ENCODE measurements at places on chromosomes 7 and 10.

GRCh38 chr7:138358850-138359341, 101.2 kb upstream of the TRIM24 start:
- no peak for DNase-seq

DNA sequence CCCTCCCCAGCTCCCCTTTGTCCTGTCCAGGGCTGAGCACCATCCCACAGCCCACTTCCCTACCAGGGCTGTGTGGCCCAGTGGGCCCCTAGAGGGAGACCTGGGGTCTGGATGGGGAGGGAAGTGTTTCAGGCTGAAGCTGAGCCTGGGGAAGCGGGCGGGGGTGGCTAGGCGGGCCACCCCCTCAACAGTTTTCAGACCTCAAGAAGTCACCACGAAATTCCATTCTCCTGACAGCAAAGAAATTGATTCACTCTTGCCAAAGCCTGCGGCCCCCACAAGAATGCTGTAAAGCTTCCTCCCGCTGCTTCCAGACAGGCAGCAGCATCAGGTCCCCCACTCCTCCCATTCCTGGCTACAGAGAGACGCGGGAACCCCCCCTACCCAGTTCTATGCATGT, 2.5 kb upstream of the LFNG start:
- DNase-seq: peak; percentile 99

GRCh38 chr7:42991024-42991423, 58.8 kb downstream of the MRPL32 start:
- no peak for DNase-seq

DNA sequence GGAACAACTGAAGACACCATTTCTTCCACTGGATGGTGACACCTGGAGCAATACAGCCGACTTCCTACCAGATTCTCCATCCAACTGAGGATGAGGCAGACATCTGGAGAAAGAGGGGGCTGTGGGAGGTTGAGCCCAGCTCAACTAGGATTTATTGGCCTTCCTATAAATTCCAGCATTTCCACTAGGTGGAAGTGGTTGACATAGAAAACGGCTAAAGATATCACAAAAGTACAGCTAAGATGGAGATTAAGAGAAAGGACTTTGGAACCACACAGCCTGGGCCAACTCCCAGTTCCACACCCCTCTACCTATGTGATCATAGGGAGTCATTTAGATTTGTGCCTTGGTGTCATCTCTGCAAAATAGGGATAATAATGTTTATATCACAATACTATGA, 61.3 kb upstream of the CAV2 start:
- peak; percentile 62 for DNase-seq

- DNase-seq: peak; percentile 79
These were observed 65.8 kb upstream of the PRSS58 start for GRCh38 chr7:142323706-142324105.

GRCh38 chr10:93440591-93441091, 41.5 kb downstream of the MYOF start:
- DNase-seq: no peak

GRCh38 chr7:80858141-80858903, 60.5 kb downstream of the SEMA3C start:
- DNase-seq: no peak

DNA sequence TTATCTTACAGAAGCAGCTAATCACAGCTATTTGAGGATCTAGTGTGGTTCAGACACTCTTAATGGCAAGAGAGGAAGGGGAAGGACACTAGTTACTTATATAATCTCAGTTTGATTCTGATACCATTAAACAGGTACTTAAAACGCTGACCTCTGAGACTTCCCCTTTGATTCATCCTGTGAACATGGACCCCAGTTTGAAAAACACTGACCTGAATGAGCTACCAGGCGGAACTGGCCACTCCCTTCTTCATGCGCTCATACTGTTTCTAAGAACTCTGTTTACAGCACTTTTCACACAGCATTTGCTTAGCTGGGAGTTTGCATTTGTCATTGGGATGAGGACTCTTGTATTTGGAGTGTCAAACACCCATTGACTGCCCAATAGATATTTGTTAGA, 45.7 kb downstream of the BEND7 start:
- DNase-seq: no peak

GRCh38 chr7:74364061-74364460, 74.9 kb downstream of the CLIP2 start:
- peak; percentile 43 for DNase-seq

- no peak for DNase-seq
These were observed 21.6 kb downstream of the IDE start for GRCh38 chr10:92552310-92552709.

GRCh38 chr10:63719226-63719856, 198.1 kb downstream of the REEP3 start:
- DNase-seq: no peak

GRCh38 chr7:82616059-82616728, 172.6 kb upstream of the CACNA2D1 start:
- no peak for DNase-seq

DNA sequence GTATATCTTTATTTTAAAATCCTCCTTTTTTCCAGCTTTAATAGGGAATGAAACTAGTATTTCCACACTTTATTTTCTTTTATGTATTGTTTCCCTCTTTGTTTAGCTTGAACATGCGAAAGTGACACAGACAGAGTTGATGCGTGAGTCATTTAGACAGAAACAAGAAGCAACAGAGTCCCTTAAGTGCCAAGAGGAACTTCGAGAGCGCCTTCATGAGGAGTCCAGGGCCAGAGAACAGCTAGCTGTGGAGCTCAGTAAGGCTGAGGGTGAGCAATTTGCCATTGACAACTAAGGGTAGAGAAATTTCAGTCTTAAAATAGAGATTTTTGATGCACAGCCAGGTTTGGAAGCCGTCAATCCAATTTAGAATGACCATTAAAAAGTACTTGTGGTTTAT, 73.1 kb downstream of the CYP51A1 start:
- DNase-seq: no peak

DNA sequence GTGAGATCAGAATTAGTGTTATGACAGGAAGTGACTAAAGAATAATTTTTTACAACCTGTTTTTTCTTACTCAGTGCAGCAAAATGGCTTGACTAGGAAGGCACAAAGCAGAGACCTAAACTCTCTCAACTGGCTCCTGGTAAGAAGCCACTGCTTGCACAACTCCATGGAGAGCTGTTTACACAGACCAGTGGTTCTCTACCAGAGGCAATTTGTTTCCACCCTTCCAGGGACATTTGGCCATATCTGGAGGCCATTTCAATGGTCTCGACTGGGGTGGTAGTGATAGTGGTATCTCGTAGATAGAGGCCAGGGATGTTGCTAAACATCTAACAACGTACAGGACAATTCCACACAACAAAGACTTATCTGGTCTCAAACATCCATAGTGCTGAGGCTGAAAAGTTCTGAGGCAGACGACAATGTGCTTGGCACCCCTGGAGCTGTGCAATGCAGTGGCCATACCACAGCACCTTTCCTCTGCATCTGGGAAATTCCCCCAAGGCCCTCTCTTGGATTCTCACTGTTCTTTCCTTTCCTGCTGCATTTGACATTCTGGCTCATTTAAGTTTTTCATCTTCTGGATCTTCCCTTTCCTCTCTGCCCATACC, 105.4 kb upstream of the LAMB4 start:
- DNase-seq: no peak

DNA sequence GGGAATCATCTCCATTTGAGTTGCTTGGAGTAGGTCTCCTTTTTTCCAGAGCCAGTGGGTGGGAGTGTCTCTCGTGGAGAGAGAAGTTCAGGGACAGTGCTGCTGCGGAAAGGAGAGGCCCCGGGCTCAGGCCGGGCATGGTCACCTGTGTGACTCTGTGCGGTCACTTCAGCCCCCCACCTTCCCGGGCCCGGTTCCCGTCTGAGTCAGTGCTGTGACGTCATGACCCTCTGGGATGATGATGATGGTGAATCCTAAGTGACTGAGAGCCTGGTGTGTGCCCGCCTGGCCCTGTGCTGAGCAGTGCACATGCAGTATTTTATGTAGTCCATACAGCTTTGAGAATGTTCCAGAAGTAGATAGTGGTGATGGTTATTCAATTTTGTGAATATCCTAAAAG, 32.6 kb upstream of the AP5Z1 start:
- no peak for DNase-seq

GRCh38 chr10:62917475-62918238, 101.5 kb upstream of the EGR2 start:
- no peak for DNase-seq

GRCh38 chr7:41830271-41830670, 127.4 kb upstream of the INHBA start:
- no peak for DNase-seq

- DNase-seq: no peak
These were observed 271.5 kb upstream of the ZWINT start for GRCh38 chr10:56632537-56632936.

DNA sequence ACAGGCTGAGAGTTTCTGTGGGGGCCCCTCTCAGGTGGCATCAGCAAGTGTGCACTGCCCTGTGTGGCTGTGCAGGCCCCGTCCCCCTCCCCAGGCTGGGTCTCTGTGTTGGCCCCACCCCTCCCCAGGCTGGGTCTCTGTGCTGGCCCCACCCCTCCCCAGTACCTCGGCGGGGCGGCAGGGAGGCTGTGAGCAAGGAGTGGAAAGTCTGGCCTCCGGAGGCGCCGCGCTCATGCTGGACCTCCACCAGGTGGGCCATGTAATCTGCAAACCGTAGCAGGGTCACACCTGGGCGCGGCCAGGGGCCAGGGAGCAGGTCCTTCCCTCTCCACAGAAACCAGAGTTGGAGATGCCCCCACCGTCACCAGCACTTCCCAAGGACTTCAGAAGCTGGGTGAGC, 21.4 kb upstream of the MICALL2 start:
- no peak for DNase-seq

GRCh38 chr10:119007211-119007574, 22.3 kb upstream of the NANOS1 start:
- DNase-seq: no peak

DNA sequence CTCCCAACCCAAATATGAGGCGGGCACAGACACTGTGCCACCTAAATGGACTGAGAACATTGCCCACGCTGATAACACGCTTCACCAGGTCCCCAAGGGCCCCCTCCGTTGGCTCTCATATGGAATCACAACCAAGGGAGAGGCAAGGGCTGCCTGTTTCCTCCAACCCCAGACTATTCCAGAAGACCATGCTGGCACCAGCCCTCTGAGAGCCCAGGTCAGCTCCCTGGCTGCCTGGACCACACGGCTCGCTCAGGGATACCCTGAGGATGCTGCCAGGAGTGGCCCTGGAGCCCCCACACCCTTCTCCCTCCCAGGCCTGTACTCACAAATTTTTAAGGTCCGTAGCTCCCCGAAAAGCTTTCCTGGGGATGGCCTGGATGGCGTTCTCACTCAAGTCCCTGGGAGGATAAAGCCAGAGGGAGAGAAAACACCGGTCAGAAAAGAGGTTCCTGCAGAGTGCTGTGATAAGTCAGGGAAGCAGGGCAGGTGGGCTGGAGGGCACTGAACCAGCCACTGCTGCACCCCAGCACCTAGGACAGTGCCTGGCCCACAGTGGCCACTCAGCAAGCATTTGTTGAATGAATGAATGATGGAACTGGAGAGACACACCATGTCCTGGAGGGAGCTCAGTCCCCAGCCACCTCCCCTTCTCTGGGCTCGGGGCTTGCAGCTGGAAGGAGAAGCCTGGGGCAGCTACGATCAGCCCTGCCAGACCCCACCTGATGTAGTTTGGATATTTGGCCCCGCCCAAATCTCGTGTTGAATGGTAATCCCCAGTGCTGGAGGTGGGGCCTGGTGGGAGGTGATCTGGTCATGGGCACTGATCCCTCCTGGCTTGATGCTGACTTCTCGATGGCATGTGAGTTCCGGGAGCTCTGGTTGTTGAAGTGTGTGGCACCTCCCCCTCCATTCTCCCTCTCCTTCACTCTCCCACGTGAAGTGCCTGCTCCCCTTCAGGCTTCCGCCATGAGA, 119.8 kb downstream of the SLIT1 start:
- DNase-seq: no peak

GRCh38 chr10:101545898-101546297, 42.2 kb downstream of the POLL start:
- no peak for DNase-seq

DNA sequence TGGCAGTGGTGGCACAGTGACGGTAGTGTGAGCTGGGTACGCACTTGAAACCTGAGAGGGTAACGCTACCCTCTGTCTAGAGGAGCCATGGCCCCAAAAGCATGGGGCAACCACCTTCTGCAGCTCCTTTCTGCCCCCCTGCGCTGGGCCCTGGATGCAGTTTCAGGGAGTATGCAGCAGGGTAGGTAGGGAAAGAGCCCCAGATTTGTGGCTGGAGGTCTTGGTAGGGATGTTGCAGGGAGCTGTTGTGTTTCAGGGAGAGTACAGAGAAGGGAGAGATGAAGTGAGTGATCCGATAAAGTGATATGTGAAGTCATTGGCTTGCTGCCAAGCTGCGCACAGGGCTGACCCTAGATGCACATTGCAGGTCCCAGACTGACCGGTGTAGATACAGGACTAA, 2.7 kb upstream of the PGAM2 start:
- DNase-seq: no peak

DNA sequence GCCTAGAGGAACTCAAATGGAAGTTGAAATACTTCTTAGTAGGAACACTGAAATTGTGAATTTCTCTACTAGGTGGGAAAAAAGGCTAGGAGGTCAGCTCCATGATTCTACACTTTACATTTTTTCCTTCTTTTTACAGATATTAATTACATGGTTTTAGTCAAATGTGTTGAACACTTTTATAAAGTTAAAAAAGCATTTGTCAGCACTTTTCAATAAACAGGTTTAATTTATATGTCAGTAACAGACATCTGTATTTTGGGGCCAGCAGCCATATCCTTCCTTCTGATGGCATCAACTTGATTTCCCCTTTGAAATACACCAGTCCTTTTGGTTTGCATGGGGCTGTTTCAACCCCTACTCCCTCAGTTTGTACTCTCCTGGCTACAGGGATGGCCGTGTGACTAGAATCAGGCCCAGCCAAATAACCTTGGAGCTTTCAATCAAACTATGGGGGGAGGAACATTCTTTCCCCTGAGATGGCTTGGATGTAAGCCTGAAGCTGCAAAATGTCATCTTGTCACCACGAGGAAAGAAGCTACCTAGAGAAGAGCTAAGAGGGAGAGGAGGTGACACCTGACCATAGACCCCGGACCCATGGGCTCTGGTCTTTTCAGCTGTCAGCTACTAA, 171.0 kb upstream of the NEBL start:
- DNase-seq: no peak

GRCh38 chr10:95796504-95796903, 40.5 kb downstream of the ENTPD1 start:
- DNase-seq: no peak

GRCh38 chr7:80147543-80148391, 13.1 kb downstream of the GNAI1 start:
- no peak for DNase-seq

All from ACHN (cell line).